NCI-H526 treated with DMSO at 0.1 percent for 48 hours (cell line): ENCODE measurements at places on chromosomes 7 and 10.

- DNase-seq = no peak
Observed at GRCh38 chr7:106070567-106071254, 41.4 kb downstream of the SYPL1 start.

DNA sequence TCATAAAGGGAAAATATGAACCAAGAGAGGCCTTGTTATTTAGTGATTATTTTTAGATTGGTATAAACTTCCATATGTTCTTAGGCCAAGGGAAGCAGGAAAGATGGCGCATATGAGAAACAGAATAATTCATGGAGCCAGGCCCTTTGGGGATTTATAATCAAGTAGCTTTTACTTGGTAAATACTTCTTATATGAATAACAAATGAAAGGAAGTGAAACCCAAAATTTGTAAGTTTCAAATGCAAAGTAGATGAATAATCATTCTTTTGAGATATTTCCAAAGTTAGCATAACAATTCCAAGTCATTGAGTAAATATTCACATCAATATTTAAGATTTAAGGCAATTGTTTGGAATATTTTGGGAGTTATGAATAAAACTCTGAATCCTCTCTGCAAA is 13.9 kb upstream of the OPTN start:
- DNase-seq = no peak

GRCh38 chr7:67786021-67786420 is 789.4 kb downstream of the TYW1 start:
- DNase-seq = no peak

GRCh38 chr10:91422915-91423314 is 12.8 kb downstream of the HECTD2 start:
- no peak for DNase-seq

DNA sequence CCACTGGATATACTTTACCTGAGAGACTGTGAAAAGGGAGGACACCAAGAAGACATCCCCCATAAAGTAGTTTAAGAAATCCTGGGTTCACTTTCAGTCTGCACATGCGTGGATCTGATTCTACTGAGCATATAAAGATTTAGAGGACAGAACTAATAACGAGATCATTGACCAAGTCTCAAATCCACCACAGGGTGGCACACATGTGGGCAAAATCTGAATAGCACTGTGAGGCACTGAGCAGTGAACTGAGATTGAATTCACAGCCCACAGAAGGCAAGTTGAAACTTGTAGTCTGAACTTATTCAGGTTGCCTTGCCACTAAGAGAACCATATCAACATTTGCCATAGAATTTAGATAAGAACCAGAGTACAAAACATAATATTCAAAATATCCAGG is 818.6 kb downstream of the GRID1 start:
- DNase-seq = peak; percentile 2

DNA sequence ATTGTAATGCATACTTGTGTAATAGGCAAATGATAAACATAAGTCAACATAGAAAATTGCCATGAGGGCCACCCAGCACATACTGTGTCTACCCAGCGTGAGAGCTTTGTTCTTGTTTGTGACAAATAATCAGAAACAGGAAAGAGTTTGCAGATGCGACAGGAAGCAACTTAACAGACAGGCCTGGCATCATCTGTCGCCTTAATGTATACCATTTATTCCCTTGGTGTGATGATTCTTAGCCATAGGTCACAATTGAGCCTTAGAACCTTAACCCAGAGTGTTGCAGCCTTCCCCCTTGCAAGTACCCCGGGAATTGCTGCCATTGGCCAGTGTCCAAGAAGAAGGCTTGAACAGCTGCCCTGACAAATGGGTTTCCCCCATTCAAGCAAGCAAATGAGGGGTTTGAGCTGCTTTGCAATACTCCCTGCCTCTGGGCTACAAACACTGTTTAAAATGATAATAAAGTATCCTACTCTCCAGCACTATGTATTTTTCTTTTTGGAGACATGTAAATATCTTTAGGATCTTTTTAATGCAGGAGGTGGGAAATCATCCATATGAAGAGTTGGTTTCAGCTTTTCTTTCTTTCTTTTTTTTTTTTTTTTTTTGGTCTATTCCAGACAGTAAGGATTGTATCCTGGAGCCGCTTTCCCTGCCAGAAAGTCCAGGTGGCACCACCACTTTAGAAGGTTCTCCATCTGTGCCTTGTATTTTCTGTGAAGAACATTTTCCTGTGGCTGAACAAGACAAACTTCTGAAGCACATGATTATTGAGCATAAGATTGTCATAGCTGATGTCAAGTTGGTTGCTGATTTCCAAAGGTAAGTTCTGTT is 80.0 kb downstream of the ZNF277 start:
- peak; percentile 79 for DNase-seq

DNA sequence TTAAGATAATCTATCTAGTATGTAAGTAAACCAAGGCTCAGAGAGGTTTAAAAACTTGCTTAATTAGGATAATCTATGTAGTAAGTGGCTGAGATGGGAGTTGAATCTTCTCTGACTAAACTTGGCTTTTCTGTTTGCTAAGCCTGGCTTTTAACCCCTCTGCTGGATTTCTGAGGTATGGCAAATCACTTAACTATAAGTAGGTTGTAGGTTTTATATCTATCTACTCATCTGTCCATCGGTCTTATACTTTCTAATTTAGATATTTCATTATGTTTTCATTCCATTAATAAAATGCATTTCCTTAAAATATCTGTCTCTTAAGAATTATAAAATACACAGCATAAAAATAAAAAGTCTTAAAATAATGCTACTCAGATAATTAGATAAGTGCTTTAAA is 59.4 kb downstream of the ST7 start:
- DNase-seq = no peak

DNA sequence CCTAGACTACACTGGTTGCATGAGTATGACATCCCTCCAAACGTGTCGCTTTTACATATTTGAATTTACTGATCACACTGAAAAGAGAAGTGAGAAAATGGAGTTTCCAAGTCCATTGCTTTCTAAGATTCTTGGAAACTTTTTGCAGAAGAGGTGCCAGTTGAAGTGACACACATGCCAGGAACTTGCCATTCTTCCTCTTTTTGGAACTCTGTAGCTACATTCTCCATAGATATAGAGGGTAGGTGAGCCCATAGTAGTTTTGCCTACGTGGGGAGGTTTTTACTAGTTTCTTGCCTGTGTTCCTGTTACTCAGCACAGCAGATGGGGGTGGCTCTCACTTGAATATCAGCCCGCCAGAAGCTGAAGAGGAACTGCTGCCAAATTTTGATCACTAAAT is 286.6 kb upstream of the NRP1 start:
- DNase-seq = no peak

- DNase-seq = peak; percentile 68
Observed at GRCh38 chr7:142153400-142153799, 41.9 kb downstream of the MGAM2 start.

- no peak for DNase-seq
Observed at GRCh38 chr10:6221192-6221940, 18.6 kb downstream of the PFKFB3 start.

DNA sequence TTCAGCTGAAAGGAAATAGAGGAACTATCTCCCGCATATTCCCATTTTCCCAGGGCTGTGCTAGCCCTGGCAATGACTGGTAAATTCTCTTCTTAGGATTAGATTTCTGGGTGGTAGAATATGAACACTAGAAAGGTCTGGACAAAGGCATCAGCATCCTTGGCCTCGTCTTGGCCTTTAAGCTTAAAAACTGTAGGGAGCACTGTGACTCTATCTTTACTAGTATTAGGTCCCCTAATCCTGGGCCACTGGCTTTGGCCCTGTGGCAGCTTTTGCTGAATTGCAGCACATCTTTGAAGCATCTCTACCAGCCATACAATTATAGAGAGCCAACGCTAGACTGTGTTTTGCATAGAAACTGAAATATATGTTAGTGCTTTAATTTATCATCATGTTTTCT is 41.5 kb upstream of the EBLN1 start:
- no peak for DNase-seq

- no peak for DNase-seq
Observed at GRCh38 chr10:78450239-78450638, 416.6 kb downstream of the RPS24 start.

DNA sequence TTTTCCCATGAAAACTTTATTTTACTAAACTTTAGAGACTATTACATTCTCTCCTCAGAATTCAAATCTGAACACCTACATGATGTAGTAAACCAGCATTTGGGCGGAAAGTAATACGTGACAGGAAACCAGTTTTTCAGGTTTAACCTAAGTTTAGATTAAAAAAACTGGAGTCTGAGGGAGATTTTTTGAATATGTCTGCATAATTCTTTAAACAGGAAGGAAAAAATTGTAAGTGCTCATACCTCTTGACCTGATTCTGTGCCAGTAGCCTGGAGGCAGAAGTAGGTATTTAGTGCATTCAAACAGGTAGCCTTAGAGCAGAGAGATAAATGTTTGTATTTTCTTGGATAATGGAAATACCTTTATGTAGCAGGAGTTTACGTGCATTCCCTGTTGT is 224.3 kb downstream of the MDFIC start:
- no peak for DNase-seq

- no peak for DNase-seq
Observed at GRCh38 chr10:113144576-113144975, 194.5 kb downstream of the TCF7L2 start.

- no peak for DNase-seq
Observed at GRCh38 chr7:27130540-27131389, at the start of gene HOXA4. Gene HOXA4, minus strand, starts transcription at chr7:27130757. Its CDS starts 24 bp downstream, at chr7:27130733.

DNA sequence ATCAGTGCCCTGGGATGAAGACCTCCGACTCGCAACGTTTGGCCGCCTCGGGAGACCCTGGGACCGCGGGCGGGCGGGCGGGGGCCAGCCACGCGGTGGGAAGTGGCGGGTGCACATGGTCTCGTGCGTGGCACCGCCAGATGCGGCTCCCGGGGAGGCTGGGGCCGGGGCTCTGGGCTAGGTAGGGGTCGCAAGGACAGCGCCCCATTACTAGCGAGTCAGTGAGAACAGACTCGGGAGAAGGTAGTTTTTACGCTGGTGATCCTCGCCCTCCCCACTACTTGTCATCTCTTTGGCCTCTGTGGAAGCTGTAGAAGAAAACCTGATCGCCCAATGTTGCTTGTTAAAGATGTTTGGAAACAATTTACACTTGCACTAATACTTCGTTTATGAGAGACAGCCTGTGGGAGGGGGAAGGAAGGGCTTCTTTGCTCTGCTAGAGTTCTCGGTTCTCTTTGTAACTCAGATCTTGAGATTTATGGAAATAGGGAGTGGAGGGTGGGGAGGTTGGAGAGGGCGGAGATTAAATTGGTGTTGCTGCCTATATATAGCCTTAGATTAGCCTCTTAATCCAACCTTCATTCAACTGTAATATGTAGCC is 591 bp downstream of the BZW2 start:
- DNase-seq = peak; percentile 43

DNA sequence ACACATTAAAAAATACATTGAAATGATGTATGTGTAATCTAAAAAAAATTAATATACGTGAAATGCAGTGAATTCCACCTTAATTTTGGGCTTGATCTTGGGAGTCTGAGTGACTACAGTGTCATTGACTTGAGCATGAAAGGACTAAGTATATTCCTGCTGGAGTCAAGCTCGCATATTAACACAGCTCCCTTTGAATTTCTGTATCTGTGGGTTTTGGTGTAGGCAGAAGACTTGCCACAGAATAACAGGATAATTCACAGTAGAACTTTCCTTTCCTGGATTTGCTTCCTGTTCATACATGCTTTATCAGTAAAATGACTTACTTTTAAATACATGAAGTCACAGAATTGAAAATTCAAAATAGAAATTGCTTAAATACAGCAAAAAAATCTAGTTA is 55.3 kb downstream of the PPP1R9A start:
- no peak for DNase-seq

DNA sequence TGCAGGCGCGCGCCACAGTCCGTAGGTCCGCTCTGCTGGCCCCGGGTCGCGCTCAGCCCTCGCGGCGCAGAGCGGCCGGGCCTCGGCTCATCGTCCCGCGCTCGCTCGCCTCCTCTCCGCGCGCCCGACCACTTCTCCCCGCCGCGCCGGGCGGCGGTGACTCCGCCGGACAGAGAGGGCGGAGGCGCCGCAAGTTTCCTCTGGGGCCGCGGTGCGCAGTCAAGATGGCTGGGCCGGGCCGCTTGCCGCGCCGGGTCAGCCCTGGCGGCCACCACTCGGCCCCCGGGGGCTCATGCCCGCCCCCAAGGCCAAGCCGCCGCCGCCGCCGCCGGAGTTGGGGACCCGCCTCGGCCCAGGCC is 441 bp downstream of the FZD8 start:
- DNase-seq = no peak

DNA sequence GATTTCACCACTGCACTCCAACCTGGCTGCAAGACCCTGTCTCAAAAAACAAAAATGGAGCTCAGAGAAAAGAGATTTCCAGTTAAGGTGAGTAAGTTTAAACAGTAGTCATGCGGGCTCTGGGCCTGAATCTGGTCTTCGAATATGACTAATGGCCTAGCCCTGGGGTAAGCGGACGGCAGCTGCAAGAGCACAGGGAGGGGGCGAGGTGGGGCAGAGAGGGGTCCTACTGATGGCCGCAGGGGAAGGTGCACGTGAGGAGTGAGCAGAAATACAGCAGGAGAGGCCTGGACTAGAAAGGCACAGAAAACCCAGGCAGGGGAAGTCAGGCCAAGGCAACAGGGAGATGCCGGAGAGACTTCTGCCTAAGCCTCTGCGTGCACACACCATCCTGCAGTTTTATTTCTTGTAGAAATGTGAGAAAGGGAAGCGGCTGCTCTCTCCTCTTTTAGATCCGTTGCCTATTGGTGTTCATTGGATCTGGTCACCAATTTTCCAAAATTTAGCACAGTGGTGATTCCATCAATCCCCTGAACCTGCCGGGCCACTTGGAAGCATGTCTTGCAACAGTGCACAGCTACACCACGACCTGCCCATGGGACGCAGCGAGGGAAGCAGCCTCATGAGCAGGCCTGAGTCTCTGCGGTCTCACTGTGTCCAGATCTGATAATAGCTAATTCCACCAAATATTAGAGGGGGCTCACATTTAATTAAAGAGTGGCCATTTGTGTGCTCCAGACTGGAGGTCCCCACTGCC is 139.0 kb downstream of the PAXIP1 start:
- DNase-seq = no peak
